Dermis microvascular lymphatic vessel endothelial cell (primary cell): ENCODE measurements at places on chromosomes 5 and 9. TPM values are rescaled to one million over a fixed set of nuclear protein-coding genes. Genes with fewer than 3 reads are reported as not detected.

The IFNA2 gene
- not detected in 2 replicates for total RNA-seq

The DDX4 gene
- total RNA-seq: not detected in 2 replicates

The CDH18 gene
- under 0.01 TPM in 1 of 2 replicates, not detected in the other for total RNA-seq

The INSL6 gene
- not detected in 2 replicates for total RNA-seq

The AK3 gene
- 48.8 and 61.2 TPM in 2 replicates for total RNA-seq

The DIPK1B gene
- total RNA-seq: 70.8 and 93.8 TPM in 2 replicates

The TRAPPC13 gene
- total RNA-seq: 21.1 and 23.9 TPM in 2 replicates

The PGM5 gene
- total RNA-seq: 48.9 and 219 TPM in 2 replicates

The KIF4B gene
- 0.26 and 0.63 TPM in 2 replicates for total RNA-seq

The LCN15 gene
- 0.13 TPM in 1 of 2 replicates, not detected in the other for total RNA-seq

The TICAM2 gene
- 0.13 and 0.25 TPM in 2 replicates for total RNA-seq

The CORO2A gene
- total RNA-seq: 0.51 TPM in 2 replicates

The RLN1 gene
- 0.13 TPM in 1 of 2 replicates, not detected in the other for total RNA-seq

The UHRF2 gene
- total RNA-seq: 59.8 and 66.1 TPM in 2 replicates
